Stimulated activated CD8-positive, alpha-beta memory T cell treated with anti-CD3 and anti-CD28 coated beads, Interleukin-15, amount 100 ng/mL, for 24 hours (primary cell): ENCODE measurements at places on chromosomes 3 and 15.

DNA sequence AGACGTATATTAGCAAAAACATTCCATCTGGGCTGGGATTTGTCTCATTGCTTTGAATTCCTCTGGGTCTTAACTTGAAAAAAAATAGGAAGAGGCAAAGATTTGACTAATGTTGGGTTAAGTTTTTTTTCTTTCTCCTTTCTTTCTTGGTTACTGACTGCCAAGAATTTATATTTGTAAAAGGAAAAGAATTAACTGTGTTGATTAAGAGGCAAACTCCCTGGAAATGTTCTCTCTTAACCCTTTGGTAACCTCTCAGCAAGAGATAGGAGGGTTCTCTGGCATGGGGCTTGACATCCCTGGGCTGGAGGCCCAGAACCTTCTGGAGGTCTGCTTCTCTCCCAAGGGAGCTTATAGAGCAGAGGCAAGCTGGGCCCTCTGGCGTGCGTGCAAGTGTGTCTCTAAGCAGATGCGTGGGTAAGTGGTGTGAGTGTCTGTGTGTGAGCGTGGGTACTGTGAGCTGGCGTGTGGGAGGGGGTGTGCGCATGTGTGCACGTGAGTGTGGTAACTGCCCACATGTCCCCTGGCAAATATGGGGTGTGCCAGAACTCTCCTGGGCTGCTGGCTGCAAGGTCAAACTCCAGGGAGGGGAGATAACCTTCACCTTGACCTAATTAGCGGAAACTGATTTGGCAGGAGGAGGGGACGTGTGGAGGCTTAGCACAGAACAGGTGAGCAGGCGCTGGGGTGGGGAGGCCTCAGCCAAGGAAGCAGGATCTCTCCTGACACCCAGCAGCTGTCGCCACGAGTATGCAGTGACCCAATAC is 49.4 kb upstream of the MAGEF1 start:
- DNase-seq: no peak

- DNase-seq: no peak
Measured at GRCh38 chr3:195892105-195893043, 16.0 kb downstream of the TNK2 start.

DNA sequence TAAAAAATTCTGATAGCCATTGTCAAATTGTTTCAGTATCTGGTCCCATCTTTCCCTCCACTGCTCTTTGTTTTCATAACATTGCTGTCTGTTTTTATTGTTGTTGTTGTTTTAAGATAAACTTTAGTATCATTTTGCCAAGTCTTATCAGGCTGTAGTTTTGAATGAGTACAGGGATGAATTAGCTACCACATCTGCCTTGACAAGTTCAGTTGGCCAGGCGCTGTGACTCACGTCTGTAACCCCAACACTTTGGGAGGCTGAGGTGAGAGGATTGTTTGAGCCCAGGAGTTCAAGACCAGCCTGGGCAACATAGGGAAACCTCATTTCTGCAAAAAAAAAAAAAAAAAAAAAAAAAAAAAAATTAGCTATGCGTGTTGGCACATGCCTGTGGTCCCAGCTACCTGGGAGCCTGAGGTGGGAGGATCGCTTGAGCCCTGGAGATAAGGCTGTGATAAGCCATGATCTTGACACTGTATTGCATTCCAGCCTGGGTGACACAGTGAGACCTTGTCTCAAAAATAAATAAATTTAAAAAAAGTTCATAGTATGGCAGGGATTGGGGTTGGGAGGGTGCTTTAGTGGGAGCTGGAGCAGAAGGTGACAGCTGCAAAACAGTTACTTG is 8.3 kb upstream of the ANKDD1A start:
- no peak for DNase-seq

GRCh38 chr15:83815506-83815905 is 161.6 kb downstream of the ADAMTSL3 start:
- no peak for DNase-seq

- no peak for DNase-seq
Measured at GRCh38 chr3:46707601-46708011, 6.4 kb downstream of the TMIE start.

GRCh38 chr3:179882292-179882691 is 154.4 kb downstream of the PEX5L start:
- no peak for DNase-seq

GRCh38 chr15:67176195-67176971 is 78.1 kb downstream of the AAGAB start:
- no peak for DNase-seq
